ENCODE measurements at places on chromosomes 3 and 15.

DNA sequence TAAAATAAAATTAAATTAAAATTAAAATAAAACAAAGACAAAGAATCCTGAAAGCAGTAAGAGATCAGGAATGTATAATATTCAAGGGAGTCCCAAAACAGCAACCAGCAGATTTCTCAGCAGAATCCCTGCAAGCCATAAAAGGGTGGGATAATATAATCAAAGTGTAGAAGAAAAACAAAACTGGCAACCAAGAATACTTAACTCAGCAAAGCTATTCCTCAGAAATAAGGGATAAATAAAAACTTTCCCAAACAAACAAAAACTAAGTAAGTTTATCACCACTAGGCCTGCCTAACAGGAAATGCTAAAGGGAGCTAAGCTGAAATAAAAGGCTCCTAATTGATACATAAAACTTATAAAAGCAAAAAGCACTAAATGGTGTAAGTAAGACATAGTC lies 29.8 kb downstream of the THBS1 start:
- DNase-seq = no peak

- no peak for DNase-seq
These were observed 359 bp downstream of the TPM1 start for GRCh38 chr15:63042877-63043334.

GRCh38 chr3:83096-83495 lies 113.5 kb upstream of the CHL1 start:
- DNase-seq = no peak

- no peak for DNase-seq
These were observed 33.7 kb upstream of the MTHFS start for GRCh38 chr15:79930516-79930915.

DNA sequence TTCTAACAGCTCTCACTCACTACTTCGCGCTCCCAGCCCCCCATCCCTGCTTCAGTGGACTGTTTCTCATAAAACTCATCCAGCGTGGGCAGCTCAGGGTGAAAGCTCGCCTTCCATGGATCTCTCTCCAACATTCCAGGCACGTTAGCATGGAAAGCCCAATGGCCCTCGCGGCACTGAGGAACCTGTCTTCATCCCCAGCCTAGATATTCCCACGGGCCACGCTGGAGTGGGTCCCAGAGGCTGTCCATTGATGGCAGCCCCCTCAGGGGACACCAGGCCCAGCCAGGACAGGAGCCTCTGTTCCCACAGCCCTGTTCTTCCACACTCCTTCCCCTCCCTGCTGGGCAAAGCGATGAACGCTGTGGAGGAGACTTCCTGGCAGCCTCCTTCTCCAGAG lies 121.1 kb downstream of the SEC22A start:
- DNase-seq = no peak

GRCh38 chr3:102069211-102069662 lies 219.9 kb downstream of the NFKBIZ start:
- no peak for DNase-seq

DNA sequence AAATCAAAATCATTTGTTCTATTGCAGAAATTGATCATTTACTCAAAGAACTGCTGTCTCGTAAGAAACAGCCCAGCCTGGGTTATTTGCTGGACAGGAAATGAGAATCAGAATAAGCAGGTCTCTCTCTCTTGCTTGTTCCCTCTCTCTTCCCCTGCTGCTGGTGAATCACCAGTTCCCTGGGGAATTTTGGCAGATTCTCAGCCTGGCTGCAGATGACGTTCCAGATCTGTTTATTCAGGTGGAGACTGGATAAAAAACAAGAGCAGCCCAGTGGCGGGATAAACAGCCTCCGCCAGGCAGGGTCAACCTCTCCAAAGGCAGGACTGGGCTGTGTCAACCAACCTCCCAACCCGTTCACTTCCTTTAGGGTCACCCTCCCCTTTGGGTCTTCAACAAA lies 72.1 kb downstream of the LRIG1 start:
- DNase-seq = peak; percentile 92

DNA sequence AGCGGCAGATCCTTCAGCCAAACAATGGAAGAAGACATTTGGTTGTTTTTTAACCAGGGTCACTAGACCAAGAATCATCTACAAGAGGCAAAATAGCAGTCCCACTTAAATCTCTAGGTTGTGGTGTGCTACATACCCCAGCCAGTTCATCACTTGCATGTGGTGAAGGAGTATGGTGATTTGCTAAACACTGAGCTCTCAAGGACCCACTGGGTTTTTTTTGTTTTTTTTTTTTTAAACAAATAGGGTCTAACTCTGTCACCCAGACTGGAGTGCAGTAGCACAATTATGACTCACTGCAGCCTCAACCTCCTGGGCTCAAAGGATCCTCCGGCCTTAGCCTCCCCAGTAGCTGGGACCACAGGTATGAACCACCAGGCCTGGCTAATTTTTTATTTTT lies 508.0 kb downstream of the FOXP1 start:
- no peak for DNase-seq

- DNase-seq = no peak
These were observed 172.4 kb downstream of the PDE8A start for GRCh38 chr15:85154061-85154460.

GRCh38 chr15:74829486-74829885 lies 3.1 kb downstream of the CPLX3 start:
- DNase-seq = no peak

DNA sequence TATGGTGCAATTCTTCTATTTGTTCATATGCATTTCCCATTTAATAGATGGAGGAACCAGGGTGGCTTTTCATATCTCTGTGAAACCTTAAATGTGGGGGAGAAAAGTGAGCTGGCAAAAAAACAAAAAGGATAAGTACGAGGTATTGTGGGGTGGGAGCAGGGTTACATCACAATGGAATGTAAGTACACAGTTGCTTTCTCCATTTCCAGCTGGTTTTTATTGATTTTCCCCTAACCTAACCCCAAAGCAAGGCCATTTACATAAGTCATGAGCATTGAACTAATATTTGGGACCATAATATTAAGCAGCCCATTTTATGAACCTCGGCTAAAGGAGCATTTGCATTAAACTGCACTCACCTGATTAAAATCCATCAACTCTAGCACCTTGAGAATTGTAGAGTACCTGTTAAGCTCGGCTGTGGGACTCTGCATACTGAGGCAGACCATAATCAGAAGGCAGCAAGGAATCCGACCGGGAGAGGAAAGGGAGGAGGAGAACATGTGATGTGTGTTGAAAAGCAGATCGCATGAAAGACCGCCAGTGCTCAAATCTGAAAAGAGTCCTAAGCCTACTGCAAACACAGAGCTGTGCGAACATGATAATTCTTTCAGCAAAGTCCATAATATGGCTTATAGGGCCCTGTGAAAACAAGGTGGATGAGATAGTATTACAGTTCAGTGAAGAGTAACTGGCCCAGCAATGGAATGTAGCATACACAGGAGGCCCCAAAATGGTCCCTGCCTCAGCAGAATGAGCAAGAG lies 513.4 kb downstream of the FHIT start:
- no peak for DNase-seq

DNA sequence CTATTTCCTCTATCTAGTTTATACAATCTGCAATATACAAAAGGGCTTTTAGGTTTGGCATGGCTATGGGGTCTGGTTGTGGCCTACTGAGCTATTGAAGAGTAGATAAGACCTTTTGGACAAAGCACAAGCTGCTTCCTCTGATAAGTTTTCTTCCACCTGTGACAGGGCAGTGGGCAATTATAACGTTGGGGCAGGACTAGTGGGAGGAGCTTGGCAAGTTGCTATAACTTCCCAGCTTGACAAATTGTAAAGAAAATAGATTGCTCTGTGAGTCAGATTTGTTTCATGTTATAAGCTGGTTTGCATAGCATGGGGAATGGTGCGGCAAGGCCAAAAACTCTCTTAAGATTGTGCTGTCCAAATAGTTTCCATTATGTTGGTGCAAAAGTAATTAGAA lies 64.9 kb downstream of the SLC7A14 start:
- no peak for DNase-seq

DNA sequence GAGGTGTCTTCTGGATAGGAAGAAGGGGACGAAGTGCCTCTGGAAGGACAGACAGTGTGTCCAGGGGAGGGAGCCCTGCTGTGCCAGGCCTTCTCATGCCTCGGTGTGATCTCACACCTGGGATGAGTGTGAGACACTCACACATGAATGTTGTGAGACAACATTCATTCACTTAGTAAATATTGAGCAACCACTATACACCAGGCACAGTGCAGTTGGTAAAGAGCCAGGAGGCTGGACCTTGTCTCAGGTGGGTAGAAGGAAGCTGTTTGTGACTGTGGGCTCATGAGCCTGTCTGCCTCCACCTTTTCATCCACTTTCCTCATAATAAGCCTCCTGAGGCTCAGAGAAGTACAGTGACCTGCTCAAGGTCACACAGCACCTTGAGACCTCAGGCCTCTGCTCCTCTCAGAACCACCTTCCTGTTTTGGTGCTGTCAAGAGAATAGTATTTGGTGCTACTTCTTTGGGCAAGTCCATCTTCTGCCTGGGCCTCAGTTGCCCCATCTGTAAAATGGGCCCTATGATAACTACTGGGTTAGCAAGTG lies 20.9 kb downstream of the SLC6A6 start:
- DNase-seq = no peak

DNA sequence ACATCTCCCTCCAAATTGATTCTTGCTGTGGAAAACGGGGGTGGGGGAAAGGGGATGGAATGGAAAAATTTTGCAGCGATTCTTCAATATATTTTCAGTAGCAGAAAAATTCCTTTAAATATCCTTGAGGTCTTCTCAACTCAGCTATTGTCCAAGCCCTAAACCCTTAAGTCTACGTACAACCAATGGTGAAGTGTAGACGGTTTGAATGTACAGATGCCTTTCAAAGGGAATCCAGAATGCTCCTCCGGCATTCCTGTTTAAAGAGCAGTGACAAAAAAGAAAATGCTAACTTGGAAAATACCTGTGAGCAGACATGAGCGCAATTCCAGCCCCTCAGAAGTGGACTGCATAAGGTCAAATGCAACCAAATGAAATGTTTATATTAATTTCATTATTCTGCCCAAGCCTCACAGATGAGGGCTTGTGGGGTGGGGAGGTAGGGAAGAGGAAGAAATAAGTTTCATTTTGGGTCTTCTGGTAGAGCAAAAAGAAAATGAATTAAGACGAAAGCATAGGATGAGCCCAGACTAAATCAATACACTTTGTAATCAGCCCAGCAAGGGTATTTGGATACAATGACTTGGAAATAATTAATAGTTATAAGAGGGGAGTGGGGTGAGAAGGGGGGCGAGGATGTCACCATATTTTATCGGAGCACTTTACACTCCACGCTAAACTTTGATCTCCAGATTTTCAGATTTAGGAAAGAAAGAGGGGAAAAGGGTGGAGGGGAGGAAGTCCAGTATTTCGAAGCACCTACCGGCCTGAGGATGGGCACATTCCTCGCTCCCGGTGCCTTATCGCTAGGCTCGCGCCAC lies 2.7 kb downstream of the FOXP1 start:
- no peak for DNase-seq

GRCh38 chr15:99732751-99733267 lies 428 bp downstream of the LYSMD4 start:
- no peak for DNase-seq

DNA sequence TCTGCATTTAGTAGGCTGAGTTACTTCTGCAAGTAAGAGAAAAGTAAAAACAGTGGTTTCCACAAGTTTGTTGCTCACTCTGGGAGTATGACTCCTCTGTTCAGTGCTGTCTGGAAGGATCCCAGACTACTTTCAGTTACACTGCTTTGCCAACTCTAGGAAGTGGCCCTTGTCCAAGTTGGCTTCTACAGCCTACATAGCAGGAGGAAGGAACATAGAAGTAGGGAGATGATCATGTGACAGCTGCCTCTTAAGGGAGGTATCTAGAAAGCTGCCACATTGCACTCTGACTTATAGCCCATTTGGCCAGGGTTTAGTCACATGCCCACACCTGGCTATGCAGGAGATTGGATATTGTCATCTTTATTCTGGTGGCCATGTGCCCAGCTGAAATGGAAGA lies 298.1 kb downstream of the NSUN3 start:
- DNase-seq = no peak

GRCh38 chr3:50340147-50340447 lies 539 bp downstream of the RASSF1 start:
- no peak for DNase-seq

DNA sequence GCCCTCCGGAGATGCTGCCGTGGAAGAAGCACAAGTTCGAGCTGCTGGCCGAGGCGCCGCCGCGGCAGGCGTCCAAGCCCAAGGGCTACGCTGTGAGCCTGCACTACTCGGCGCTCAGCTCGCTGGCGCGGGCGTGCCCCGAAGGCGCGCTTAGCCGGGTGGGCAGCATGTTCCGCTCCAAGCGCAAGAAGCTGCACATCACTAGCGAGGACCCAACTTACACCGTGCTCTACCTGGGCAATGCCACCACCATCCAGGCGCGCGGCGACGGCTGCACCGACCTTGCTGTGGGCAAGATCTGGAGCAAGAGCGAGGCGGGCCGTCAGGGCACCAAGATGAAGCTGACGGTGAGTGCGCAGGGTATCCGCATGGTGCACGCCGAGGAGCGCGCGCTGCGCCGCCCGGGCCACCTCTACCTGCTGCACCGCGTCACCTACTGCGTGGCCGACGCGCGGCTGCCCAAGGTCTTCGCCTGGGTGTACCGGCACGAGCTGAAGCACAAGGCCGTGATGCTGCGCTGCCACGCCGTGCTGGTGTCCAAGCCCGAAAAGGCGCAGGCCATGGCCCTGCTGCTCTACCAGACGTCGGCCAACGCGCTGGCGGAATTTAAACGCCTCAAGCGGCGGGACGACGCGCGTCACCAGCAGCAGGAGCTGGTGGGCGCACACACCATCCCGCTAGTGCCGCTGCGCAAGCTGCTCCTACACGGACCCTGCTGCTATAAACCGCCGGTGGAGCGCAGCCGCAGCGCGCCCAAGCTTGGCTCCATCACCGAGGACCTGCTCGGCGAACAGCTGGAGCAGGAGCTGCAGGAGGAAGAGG lies 1.3 kb downstream of the FAM43A start:
- no peak for DNase-seq

GRCh38 chr15:100060276-100060926 lies 281.4 kb downstream of the ADAMTS17 start:
- DNase-seq = no peak

DNA sequence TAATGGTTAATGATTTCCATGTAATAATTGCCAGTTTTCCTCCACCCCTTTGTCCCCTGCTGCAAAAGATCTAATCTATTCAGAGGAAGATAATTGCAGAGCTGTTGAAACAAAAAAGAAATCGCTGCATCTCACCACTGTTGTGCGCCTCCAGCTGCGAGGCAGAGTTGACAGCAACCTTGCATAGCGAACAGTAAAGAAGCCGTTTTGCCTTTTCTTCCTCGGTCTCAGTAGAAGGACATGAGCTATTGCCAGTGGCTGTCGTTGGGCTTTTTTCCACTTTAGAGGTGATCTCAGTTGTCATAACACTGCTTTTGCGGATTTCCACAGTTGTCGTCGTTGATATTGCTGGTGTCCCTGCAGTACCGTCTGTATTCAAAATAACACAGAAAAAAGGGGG lies 314.2 kb downstream of the ZNF385D start:
- no peak for DNase-seq

DNA sequence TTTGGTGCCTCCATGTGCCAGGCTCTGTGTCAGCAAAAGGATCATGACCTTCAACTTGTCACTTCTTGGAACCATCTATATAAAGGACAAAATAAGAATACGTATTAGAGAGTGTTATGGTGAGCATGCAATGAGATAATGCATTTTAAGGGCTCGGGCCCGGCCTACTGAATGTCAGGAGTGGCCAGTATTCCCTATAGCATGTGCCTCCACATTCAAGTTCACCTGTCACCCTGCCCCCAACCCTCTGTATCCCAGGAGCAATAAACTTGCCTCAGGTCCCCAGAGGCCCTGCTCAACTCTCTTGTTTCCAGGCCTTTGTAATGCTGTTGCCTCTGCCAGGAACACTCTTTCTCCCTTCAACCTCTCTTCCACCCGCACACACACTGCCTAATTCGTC lies 90.2 kb upstream of the SLC6A11 start:
- DNase-seq = no peak

GRCh38 chr15:41506796-41507341 lies 6.8 kb downstream of the LTK start:
- DNase-seq = no peak
